Progenitor cell of endocrine pancreas (in vitro differentiated cells): ENCODE measurements at places on chromosomes 12 and 14.
A peak's percentile ranks its signal among the peaks of the same experiment; 100 is the strongest.

DNA sequence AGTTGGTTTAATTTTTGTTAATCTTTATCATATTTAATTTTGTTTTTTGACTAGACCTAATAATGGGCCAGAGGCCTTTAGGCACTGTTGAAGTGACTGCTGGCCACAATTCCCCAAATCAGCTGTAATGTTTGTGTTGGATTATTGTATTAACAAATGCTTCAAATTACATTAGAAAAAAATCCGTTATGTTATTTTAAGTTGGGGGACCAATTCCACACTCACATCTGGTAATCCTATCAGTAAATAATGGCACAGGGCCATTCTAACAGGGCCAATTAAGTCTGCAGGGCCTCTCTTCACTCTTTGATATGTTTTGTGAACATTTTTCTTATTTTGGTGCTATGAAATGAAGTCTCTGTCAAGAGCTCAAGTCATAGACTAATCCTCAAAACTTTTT is 39.6 kb downstream of the CHST11 start:
- no peak for DNase-seq

DNA sequence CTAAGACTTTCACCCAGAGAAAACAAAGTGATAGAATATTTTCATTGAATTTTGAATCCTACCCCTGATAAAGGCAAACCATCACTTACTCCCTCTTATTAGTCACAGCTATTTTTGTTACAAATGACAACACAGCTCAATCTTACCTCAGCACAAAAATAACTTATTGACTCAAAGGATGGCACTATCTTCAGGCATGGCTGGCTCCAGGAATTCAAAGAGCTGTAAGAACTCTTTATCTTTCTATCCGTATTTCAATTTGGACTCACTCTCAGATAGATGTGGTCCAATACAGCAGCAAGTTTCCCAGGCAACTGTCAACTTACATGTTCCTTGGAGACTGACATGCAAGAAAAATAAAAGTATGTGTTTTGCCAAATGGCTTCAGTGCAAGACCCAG is 709.4 kb upstream of the MDGA2 start:
- no peak for DNase-seq

DNA sequence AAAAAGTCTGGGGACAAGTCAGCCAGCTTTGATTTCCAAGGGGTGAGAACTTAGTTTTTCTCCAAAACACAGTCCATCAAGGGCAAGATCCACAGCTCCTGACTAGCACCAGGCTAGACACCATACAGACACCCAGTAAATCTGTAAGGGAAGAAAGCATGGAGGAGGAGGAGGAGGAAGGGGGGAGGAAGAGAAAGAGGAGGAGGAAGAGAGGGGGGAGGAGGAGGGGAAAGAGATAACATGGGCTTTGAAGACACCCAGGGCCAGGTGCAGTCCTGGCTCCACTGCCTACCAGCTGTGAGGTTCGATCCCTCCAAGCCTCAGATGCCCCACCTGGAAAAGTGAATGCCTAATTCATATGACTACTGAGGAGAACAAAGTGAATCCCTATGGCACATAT is 18.3 kb downstream of the KDM2B start:
- DNase-seq, result no peak

GRCh38 chr12:94032368-94032767 is 116.0 kb upstream of the PLXNC1 start:
- DNase-seq, result no peak

GRCh38 chr12:48788524-48788853 is 400 bp downstream of the ADCY6 start:
- DNase-seq, result no peak

DNA sequence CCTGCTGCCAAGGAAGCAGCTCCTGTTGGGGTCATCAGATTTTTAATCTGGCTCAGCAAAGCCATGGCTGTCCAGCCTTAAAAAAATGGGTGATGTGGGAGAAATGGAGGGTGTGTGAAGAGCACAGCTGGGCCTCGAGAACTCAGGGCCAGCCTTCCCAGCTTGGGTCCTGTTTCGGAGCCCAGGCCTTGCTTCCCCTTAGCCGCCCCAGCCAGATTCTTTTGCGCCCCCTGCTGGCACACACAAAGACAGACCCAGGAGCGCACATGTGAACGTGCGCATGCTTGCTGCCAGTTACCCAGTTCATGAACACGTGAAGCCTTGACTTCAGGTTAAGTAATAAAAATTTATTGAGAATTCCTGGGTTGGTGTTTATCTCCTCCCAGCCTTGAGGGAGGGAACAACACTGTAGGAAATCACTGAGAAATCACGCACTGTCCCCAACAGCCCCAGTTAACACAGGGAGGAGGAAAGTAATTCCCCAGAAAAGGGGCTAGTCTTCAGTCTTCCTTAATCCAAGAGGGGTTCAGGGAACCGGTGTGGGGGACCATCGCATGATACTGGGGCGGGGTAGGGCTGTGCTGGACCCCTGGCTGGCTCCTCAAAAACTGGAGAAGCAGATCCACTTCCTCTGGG is 5.3 kb downstream of the PHB2 start:
- DNase-seq, result peak; percentile 90

- DNase-seq, result no peak
These were observed 20.0 kb downstream of the GAS2L3 start for GRCh38 chr12:100593490-100593889.
